ENCODE measurements at places on chromosomes 12 and 14. TPM values are rescaled to one million over a fixed set of nuclear protein-coding genes. Genes with fewer than 3 reads are reported as not detected.

INSM2 gene
- total RNA-seq, result not detected

ETFBKMT gene
- total RNA-seq, result 5.0 TPM

DNA sequence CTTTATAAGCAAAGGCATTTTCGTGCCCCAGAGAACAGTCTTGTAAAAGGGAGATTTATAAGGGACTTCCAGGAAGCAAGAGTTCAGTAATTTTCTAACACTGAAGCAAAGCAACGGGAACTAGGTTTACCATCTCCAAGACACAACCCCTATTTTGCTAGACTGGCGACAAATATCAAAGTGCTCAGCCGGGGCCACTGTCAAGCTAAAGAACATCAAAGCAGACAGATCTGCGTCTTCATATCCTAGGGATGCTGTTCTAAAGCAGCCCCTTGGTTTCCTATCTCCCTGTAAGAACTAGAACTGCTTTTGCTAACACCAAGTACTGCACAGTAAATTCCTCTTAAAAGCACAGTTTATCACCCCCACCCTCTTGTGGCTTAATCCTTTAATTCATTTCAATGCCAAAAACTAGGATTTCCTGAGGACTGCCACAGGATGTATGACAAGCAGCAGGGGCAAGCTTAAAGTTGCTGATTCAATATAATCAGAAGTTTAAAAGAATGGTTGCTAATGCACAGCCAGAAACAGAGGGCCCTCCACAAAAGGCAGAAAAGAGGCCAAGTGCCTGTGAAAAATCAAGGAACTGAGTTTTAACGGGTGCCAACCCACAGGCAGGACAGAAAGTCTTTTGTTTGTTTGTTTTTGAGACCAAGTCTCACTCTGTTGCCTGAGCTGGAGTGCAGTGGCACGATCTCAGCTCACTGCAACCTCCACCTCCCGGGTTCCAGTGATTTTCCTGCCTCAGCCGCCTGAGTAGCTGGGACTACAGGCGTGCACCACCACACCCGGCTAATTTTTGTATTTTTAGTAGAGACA, 44.0 kb upstream of the ISM2 start:
- DNase-seq, result no peak

SLCO1A2 gene
- not detected for total RNA-seq

DNA sequence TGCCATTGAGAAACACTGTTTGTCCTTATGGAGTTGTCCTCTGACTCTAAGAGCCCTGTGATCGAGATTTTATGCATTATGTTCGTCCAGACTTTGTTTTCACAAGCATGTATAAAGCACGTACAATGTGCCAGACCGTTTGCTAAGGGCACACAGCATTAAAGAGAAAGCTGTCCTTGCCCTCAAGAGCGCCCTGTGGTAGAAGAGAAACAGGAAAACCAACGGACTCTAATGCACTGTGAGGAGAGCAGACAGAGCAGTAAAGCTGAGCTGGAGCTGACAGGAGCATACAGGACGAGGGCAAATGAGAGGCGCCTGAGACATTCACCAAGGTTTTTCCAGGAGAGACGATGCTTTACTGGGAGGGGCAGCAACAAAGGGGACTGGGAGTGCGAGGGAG, 66.2 kb upstream of the OVCH1 start:
- no peak for DNase-seq

LTBR gene
- 16.0 TPM for total RNA-seq

GRCh38 chr12:114888928-114889584, 205.1 kb upstream of the TBX3 start:
- DNase-seq, result no peak

DNA sequence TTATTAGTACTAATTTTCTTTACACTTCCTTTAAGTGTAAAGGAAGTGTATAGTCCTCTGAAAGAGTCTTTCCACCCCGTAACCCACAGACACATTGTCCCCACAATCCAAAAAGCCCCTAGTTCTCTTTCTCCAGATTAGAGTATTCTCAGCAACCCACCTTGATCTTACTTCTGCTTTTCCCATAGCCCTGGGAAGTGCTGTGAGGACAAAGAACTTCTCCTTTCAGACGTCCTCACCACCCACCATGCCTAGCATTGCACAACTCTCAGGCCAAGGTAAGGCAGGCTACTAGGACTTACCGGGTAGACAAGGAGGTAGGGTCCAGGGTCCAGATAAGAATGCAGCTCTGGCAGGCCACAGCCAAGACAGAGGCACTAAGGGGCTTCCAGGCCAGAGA, 7.4 kb downstream of the AAAS start:
- no peak for DNase-seq

- no peak for DNase-seq
These were observed 16.2 kb upstream of the MYL2 start for GRCh38 chr12:110936367-110937103.

SYCP3 gene
- not detected for total RNA-seq

DNA sequence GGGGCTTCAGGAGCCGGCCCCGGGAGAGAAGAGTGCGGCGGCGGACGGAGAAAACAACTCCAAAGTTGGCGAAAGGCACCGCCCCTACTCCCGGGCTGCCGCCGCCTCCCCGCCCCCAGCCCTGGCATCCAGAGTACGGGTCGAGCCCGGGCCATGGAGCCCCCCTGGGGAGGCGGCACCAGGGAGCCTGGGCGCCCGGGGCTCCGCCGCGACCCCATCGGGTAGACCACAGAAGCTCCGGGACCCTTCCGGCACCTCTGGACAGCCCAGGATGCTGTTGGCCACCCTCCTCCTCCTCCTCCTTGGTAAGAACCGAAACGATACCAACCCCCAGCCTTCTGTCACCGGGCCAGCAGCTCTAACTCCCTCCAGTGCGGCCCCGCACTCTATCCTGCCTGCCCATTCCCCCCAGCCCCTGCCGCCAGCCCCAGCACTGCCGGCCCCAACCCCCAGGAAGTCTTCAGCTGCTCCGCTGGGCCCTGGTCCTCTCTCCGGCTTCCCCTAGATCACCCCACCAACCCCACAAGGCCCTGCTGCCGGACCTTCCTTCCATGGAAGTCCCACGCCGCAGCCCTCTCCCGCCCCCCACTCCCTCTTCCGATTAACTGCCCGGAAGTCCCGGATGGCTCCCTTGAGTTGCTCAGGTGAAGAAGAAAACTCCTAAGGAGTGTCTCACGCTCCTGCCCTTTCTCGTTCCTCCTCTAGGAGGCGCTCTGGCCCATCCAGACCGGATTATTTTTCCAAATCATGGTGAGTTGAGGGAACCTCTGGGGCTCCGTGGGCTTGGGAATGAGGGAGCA, 693 bp downstream of the LRP10 start:
- DNase-seq, result peak; percentile 80

DNA sequence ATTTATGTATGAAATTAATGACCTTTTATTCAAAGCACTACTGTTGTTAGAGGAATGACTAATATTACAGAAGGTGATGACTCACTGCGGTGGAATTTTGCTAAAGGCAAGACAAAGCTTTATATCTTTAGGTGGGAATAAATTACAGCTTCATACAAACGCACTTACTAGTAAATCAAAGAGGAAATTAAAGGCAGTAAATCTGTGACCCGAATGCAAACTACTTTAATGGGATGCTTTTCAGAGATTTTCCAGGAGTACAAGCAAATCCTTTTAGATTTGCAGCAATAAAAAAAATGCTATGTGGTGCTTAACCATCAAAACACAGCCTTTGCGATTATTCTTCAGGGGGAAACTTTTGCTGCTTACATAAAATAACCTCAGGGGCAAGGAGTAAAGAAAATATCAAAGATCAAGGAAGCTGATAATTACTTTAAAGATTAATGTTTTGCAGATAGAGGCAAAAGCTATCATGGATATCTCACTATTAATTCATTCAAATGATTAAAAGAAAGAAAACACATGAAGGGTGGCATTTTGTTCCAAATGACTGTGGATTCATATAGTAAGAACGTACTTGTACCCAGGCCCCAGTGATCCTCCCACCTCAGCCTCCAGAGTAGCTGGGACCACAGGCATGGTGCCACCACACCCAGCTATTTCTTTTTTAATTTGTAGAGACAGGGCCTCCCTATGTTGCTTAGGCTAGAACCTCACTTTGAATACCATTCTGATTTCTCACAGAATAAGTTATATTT, 98.9 kb downstream of the DENND5B start:
- DNase-seq, result no peak

DNA sequence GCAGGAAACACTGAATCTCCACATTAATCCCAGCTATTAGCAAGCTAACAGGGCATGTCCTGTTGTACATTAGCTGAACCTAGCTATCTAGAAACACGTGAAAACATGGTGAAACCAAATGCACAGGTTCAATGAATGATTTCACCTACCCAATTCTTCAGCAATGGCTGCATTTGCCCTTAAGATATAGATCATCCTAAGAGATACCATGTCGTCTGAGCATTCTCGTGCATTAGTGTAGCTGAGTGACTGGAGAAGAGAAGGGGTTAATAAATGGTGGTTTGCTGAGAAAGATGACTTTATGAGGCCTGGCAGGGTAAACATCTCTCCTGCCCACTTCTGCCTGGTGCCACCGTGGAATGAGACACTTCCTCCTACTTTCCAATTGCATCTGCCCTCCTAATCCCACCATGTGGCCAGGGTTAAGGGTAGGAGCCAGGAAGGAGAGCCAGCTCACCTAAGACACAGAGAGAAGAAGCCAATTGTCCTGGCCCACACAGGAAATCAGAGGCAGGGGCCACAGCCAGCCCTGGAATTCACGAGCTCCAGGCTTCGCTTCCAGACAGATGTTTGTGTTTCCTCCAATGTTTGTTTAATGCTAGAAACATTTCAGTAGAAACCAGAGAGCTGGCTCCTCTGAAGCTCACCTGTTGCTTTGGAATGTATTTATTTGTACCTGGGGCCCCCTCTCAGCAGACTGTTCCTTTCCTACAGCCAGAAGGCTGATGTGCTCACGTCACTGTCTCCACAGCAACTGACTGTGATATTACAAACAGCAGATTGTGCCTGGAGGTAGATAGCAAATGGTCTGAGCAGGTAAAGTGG, 126.0 kb upstream of the PARP11 start:
- DNase-seq, result no peak

PRKAG1 gene
- 101 TPM for total RNA-seq

MSI1 gene
- total RNA-seq, result 5.3 TPM

HOTAIR gene
- total RNA-seq, result not detected

- no peak for DNase-seq
These were observed 387 bp upstream of the IPO8 start for GRCh38 chr12:30696103-30696408.

CBLN3 gene
- 0.48 TPM for total RNA-seq

GNS gene
- 116 TPM for total RNA-seq

DNA sequence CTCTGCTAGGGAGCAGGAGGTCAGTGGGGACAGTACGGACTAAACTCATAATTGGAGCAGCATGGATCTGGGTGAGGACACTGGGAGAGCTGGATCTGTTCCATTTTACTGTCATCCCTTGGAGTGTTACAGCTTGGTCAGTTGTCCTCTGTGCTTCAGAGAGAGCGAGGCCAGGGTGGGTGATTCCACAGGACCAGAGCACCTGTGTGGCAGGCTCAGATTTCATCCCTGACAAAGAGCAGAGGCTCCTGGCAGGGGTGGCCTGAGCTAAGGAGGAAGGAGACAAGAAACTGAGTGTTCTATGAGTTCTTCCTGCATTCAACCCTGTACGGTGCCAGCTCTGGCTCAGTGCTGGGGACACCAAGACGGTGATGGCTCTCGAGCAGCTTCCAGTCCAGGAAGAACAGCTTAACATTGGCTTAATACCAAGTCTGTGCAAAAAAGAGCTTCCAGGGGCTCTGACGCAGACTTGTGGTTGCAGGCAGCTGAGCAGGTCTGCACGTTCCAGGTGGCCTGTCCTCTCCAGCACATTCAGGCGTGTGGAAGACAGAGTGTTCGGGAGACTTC, 8.4 kb upstream of the PGF start:
- DNase-seq, result no peak

DNA sequence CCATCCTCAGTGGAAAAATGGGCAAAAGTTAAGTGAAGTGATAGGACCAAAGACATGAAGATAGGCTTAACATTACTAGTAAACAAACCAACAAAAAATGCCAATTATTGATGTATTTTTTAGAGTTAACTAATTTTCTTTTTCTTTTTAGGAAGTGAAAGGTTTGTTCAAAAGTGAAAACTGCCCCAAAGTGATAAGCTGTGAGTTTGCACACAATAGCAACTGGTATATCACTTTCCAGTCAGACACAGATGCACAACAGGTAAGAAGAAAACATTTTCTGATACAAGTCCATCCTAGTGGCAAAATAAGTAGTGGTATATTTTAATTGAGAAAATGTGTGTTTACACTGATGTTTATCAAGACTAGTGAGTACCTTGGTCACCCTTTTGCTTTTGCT, 39.6 kb downstream of the LARP4 start:
- DNase-seq, result no peak

DNA sequence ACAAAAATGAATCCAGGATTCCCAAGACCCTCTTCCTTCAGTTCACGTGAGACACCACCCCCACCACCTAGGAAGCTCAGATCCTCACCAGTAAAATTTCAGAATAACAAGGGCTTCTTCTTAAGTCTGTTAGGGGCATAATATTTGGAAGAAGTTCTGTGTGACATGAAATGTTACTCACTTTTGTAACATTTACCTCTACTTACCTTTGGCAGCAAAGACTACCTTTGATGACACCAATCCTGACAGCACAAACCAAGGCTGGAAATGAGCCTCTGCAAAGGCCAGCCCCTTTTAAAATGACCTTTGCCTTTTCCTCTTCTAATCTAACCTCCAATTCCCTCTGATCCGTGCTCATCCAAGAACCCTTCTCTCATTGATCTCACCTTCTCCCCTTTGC, 19.4 kb upstream of the KRT77 start:
- no peak for DNase-seq

SMCO2 gene
- total RNA-seq, result not detected

- DNase-seq, result no peak
These were observed 139.2 kb downstream of the RBM19 start for GRCh38 chr12:113826805-113827538.

DNA sequence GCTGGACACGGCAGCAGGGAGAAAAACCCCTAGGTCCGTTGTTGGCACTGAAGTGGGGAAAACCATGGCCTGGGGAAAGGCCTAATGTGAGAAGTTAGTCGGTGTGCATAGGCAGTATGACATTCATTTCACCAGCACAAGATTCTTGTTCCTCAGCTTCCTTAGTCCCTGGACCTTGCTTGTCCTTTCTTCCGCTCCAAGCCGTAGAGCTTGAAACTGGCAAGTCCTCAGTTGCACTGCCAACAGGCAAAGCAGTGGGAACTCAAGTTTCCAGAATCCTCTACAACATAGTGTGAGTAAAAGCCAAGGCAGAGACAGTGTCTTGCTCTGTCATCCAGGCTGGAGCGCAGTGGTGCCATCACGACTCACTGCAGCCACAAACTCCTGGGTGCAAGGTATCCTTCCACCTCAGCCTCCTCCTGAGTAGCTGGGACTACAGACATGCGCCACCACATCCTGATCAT, 138.5 kb upstream of the AMIGO2 start:
- no peak for DNase-seq

- no peak for DNase-seq
These were observed 8.7 kb downstream of the OR11H4 start for GRCh38 chr14:20247646-20248246.

- no peak for DNase-seq
These were observed 44.6 kb downstream of the CCDC85C start for GRCh38 chr14:99559286-99559990.

COX6A1 gene
- 297 TPM for total RNA-seq

- DNase-seq, result no peak
These were observed 15.6 kb downstream of the CCER1 start for GRCh38 chr12:90939382-90939781.
